Thoracic aorta (tissue), 2 donors: ENCODE measurements at places on chromosomes 7 and 10. TPM values are rescaled to one million over a fixed set of nuclear protein-coding genes. Genes with fewer than 3 reads are reported as not detected.
A peak's percentile ranks its signal among the peaks of the same experiment; 100 is the strongest.

The COL1A2 gene
- 1,117 TPM for total RNA-seq

The MTPN gene
- total RNA-seq = 95.0 TPM

GRCh38 chr7:156074982-156075615 is 262.8 kb upstream of the SHH start:
- no peak for DNase-seq
- H3K4me3 ChIP-seq = no peak overlapping the region
- H3K36me3 ChIP-seq = no peaks in the 10 kb centered on the region
- H3K4me1 ChIP-seq = no peaks in the 10 kb centered on the region
- no peaks in the 10 kb centered on the region for H3K27me3 ChIP-seq

The ELAPOR2 gene
- total RNA-seq = 11.2 TPM

DNA sequence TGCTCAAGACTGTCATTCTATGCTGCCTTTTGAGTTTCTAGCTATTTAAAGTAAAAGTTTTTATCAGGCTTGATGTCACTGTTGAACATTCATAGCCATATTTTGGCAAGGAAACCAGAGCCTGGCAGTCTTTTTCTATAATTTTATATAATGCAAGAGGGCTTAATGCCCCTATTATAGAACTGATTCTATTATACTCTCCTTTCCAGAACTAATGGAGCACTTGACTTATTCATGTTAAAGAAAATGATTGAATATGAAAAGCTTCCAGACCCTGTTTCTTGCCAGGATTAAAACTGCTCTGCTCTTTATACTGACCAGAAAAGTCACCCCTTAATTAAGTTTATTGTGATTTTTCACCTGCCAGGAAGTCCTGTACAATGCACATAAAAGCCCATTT is 337.6 kb upstream of the CHRM2 start:
- H3K4me1 ChIP-seq = no peaks in the 10 kb centered on the region
- H3K36me3 ChIP-seq = no peaks in the 10 kb centered on the region
- DNase-seq = no peak
- H3K4me3 ChIP-seq = no peak overlapping the region
- H3K27me3 ChIP-seq = no peaks in the 10 kb centered on the region
- H3K27ac ChIP-seq = no peak overlapping the region

- peaks cover 13% of the 10 kb centered on the region for H3K4me1 ChIP-seq
- H3K27me3 ChIP-seq = no peaks in the 10 kb centered on the region
- no peaks in the 10 kb centered on the region for H3K36me3 ChIP-seq
- H3K27ac ChIP-seq = peak within 1 kb of the TSS; percentile 96
- DNase-seq = peak; percentile 95
- peak within 1 kb of the TSS; percentile 76 for H3K4me3 ChIP-seq
Observed at GRCh38 chr10:92592761-92593618, at the start of gene KIF11. TSS of gene KIF11 (plus strand) at chr10:92593130. CDS start at chr10:92593376, 246 bp downstream.

DNA sequence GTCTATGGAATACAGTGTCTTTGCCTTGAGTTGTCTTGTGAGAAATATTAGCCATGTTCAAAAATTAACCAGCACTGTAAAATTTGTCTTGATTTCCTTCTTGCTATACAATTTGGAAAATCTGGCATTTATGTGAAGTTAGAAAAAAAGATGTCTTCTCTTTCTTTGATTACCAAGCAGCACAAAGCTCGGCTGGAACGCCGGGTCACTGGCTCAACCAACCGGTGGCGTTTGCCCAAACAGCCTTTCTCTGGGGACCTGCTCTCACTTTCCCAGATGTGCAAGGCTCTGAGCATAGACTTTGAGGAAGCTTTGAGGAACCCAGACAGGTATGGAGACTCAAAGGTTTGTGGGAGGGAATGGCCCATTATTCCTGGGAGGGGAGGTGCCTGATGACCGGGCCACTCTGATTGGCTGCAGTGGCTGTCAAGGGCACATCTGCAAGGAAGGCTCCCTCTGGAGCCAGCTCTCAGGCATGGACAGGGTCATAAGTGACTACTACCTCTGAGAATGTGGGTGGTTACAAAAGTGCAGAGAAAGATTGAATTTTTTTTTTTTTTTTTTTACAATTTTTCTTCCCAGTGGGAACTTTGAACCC is 5.6 kb downstream of the BTBD16 start:
- H3K27me3 ChIP-seq = no peaks in the 10 kb centered on the region
- no peak for DNase-seq
- no peak overlapping the region for H3K27ac ChIP-seq

DNA sequence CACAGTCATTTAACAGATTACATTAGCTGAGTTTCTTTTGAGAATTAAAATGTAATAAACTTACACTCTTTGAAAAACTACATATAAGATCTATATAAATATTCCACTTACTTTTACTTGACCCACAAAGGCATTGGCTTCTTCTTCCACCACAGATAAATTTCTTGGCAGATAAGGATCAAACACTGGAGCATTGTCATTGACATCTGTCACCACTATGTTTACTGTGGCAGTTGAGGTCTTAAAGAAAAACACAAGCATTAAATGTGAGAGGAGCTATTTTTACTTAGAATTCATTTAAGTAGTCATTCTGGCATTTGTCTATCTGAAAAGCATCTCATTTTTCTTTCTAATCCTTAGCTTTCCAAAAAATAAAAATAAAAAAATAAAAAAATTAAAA is 734.4 kb downstream of the PCDH15 start:
- no peaks in the 10 kb centered on the region for H3K27me3 ChIP-seq
- H3K4me1 ChIP-seq = no peaks in the 10 kb centered on the region

The UTF1 gene
- not detected for total RNA-seq

DNA sequence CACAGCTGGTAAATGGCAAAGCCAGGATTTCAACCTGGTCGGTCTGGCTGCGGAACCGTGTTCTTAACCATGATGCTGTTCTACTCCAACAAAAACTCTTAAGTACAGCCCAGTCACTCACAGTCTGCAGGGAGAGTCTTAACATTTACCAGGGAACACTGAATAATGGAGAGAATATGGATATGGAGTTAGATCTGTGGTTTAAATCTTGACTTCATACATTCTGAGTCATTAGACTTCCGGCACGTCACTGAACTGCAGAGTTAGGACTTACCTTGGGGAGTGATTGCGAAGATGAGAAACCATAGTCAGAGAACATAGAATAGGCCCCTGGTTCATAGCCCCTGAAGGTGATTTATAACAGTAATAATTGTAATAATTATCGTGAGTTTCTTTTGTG is 61.7 kb downstream of the ADRA2A start:
- H3K27ac ChIP-seq = no peak overlapping the region
- H3K36me3 ChIP-seq = no peaks in the 10 kb centered on the region
- no peak overlapping the region for H3K4me3 ChIP-seq
- no peaks in the 10 kb centered on the region for H3K27me3 ChIP-seq
- no peak for DNase-seq
- H3K4me1 ChIP-seq = no peaks in the 10 kb centered on the region

DNA sequence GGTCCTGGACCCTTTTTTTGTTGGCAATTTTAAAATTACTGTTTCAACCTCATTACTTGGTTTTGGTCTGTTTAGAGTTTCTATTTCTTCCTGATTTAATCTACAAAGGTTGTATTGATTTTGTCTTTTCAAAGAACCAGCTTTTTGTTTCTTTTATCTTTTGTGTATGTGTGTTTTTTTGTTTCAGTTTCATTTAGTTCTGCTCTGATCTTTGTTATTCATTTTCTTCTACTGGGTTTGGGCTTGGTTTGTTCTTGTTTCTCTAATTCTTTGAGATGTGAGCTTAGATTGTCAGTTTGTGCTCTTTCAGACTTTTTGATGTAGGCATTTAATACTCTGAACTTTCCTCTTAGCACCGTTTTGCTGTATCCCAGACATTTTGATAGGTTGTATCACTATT is 8.5 kb upstream of the MRPS33 start:
- no peaks in the 10 kb centered on the region for H3K4me1 ChIP-seq
- no peaks in the 10 kb centered on the region for H3K27me3 ChIP-seq
- no peaks in the 10 kb centered on the region for H3K36me3 ChIP-seq
- H3K4me3 ChIP-seq = no peak overlapping the region
- DNase-seq = no peak

- H3K27me3 ChIP-seq = no peaks in the 10 kb centered on the region
- no peak overlapping the region for H3K4me3 ChIP-seq
- DNase-seq = no peak
- H3K4me1 ChIP-seq = no peaks in the 10 kb centered on the region
- H3K27ac ChIP-seq = no peak overlapping the region
- peaks cover 96% of the 10 kb centered on the region for H3K36me3 ChIP-seq
Observed at GRCh38 chr7:2371329-2371728, 16.7 kb downstream of the EIF3B start.

DNA sequence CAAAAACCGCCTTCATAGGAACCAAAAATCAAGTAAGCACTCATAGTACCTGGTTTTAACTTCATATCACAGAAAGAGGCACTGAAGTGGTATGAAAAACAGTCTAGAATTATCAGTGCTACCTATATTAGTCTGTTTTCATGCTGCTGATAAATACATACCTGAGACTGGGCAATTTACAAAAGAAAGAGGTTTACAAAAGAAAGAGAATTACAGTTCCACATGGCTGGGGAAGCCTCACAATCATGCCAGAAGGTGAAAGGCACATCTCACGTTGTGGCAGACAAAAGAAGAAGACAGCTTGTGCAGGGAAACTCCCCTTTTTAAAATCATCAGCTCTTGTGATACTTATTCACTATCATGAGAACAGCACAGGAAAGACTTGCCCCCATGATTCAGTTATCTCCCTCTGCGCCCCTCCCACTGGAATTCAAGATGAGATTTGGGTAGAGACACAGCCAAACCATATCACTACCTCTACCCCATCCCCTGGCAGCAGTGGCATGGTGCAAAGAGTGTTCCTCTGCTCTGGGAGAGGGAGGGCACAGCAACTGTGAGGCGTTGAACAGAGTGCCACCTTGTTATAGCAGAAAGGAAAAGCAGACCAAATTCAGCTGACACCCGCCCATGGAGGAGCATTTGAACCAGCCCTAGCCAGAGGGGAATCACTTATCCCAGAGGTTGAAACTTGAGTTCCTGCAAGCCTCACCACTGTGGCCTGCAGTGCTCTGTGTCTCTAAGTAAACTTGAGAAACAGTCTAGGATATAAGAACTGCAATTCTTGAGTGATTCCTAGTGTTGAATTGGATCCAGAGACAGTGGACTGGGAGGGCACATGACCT is 61.9 kb upstream of the PTPRZ1 start:
- H3K4me1 ChIP-seq = no peaks in the 10 kb centered on the region
- no peak overlapping the region for H3K27ac ChIP-seq
- no peaks in the 10 kb centered on the region for H3K36me3 ChIP-seq
- no peak for DNase-seq
- no peaks in the 10 kb centered on the region for H3K27me3 ChIP-seq

GRCh38 chr10:97002670-97003069 is 170.6 kb downstream of the LCOR start:
- DNase-seq = no peak
- H3K27me3 ChIP-seq = no peaks in the 10 kb centered on the region
- peaks cover 8% of the 10 kb centered on the region for H3K4me1 ChIP-seq
- no peak overlapping the region for H3K4me3 ChIP-seq
- H3K27ac ChIP-seq = no peak overlapping the region

The APBB1IP gene
- total RNA-seq = 9.2 TPM

GRCh38 chr10:74585231-74586087 is 240.9 kb upstream of the KAT6B start:
- H3K27me3 ChIP-seq = no peaks in the 10 kb centered on the region
- no peak overlapping the region for H3K27ac ChIP-seq
- H3K4me3 ChIP-seq = peak overlapping the region; percentile 61
- H3K4me1 ChIP-seq = peaks cover 23% of the 10 kb centered on the region
- no peak for DNase-seq

- no peaks in the 10 kb centered on the region for H3K27me3 ChIP-seq
- H3K4me1 ChIP-seq = no peaks in the 10 kb centered on the region
- no peaks in the 10 kb centered on the region for H3K36me3 ChIP-seq
- no peak overlapping the region for H3K4me3 ChIP-seq
Observed at GRCh38 chr7:1393421-1393820, 65.8 kb downstream of the MICALL2 start.

The SPDYE9 gene
- not detected for total RNA-seq
